Caki2 (cell line): ENCODE measurements at places on chromosomes 16 and 17. TPM values are rescaled to one million over a fixed set of nuclear protein-coding genes. Genes with fewer than 3 reads are reported as not detected.
A peak's percentile ranks its signal among the peaks of the same experiment; 100 is the strongest.

GRCh38 chr16:66539623-66540469 lies 10.1 kb downstream of the TK2 start:
- DNase-seq, result peak; percentile 61

GRCh38 chr17:79739148-79740062 lies 8.7 kb downstream of the ENPP7 start:
- no peak for DNase-seq

GRCh38 chr16:58197314-58198012 lies 443 bp downstream of the CSNK2A2 start:
- no peak for DNase-seq

Gene ITGA2B
- total RNA-seq, result 0.26 and 3.3 TPM in 2 replicates

DNA sequence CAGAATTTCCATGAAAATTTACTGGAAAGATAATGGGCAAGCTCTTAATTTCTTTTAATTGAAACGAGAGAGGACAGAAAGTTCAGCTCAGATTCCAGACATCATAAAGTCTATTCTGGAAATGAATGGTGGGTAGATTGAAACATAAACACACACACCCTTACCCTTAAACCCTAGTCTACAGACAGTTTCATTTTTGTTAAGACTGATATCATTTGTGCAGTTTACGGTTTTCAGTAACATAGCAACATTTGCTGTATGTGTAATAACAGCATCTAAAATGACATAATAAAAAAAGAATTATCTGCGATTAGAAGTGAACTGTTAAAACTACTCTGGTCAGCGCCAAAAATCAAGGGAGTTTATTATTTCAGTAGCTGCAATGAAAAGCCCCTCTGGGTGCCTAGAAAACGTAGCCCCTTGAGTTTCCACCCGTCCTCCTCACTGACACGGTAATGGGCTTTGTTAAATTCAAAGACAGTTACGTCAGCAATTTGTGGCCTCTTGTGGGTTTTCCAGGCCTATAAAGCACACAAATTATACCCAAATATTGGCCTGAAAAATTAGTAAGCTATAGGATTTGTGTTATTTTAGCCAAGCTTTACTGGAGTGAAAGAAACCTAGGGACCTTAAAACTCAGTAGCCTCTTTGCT lies 520.6 kb upstream of the SOX9 start:
- DNase-seq, result no peak

Gene TMC8
- 0.14 and 0.17 TPM in 2 replicates for total RNA-seq

GRCh38 chr17:18009609-18010420 lies 29.2 kb downstream of the ATPAF2 start:
- DNase-seq, result no peak

GRCh38 chr16:80759419-80760162 lies 44.8 kb downstream of the CDYL2 start:
- peak; percentile 42 for DNase-seq

Gene HOXB5
- not detected in 2 replicates for total RNA-seq

Gene IRX6
- total RNA-seq, result 0.10 TPM in 1 of 2 replicates, not detected in the other

Gene DNAH17
- 0.41 TPM in 1 of 2 replicates, not detected in the other for total RNA-seq

Gene KRTAP4-1
- not detected in 2 replicates for total RNA-seq

DNA sequence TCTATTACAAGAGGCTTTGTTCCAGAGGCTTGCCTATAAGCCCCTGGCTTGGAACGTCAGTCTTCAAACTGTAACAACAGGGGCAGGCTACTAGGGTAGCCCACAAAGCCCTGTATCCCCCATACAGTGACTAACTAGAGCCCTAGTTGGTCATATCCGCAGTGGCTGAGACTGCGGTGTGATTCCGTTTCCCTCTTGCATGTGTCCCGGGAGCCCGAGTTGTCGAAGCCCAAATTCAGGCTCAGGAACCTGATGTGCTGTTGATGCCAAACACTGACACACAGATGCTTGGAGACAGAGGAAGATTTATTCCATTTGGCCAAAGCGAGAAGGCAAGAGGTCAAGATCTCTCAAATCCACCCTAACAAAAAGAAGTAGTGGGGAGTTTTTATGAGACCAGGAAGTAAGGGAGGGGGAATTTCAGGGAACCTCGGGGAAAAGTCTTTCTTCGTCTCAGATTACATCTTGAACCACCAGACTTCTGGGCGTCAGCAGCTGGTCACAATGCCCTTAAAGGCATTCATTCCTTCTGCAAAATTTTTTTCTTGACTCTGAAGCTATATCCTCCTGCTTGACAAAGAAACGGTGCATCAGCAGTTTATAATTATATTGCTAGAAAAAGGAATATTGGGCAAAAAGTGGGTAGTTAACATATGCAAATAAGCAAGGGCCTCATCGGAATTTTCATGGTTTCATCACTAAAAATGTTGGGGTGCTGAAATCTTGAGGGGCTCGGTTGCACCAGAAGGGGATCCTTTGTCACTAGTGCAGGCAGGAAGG lies 879 bp downstream of the SLFN5 start:
- DNase-seq, result peak; percentile 70

DNA sequence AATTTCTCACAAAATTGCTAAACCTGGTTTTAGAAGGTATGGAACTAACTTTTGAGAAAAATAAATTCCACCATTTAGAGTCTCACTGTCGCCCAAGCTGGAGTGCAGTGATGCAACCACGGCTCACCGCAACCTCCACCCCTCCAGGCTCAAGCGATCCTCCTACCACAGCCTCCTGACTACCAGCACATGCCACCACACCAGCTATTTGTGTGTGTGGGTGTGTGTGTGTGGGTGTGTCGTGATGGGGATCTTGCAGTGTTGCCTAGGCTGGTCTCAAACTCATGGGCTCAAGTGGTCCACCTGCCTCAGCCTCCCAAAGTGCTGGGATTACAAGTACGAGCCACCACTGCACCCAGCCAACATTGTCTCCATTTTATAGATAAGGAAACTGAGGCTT lies 71.3 kb upstream of the NOL11 start:
- no peak for DNase-seq

Gene CETP
- not detected in 2 replicates for total RNA-seq

DNA sequence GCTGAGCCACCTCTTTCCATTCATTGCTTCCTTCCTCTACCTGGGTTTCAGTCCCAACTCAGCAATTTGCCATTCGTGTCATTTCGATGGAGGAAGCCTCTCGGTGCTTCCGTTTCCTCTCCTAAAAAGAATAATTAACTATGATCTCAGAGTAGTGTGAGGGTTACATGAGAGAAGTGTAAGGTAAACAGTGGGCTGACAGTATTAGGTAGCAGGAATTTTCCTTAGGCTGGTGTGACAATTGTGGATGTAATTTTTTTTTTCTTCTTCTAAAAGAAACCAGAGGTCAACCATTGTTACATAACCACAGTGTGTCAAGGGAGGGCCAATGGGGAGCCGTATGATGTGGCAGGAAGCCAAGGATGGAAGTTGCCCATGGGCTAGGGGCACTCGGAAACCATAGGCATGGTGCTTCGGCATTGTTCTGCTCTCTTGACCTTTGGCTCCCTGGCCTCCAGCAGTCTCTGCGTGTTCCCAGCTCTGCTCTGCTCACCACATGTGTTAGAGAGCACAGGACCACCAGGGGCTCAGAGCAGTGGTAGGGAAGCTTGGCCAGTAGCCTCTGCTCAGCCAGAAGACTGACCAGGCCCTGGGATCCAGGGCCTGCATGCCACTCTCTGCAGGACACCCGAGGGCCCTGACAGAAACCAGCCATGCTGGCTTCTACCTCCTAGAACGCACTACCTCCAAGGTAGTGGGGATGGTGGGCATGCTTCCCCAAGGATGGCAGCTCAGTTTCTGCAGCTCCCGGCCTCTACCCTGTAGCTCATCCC lies 2.0 kb upstream of the TOP2A start:
- DNase-seq, result peak; percentile 78

- no peak for DNase-seq
Measured at GRCh38 chr17:78999947-79000395, 9.6 kb downstream of the CANT1 start.

Gene MT1E
- not detected in 2 replicates for total RNA-seq

Gene RRAD
- total RNA-seq, result 147 and 161 TPM in 2 replicates

DNA sequence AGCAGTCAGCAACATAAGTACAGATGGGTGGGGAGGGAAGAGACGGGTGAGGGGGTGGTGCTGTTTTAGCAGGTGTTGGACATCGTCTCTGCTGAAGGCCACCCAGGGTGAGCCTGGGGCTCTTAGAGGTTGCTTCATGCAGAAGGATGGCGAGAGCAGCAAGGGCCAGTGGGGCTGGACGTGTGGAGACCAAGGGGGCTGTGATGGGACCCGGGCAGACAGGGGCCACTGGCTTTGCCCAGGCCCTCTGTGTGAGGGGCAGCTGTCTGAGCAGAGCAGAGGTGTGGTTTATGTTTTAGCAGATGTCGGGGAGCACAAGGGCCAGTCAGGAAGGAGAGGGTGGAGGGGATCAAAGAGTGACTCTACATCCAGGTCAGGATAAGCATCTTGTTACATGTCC lies 4.8 kb downstream of the NARF start:
- DNase-seq, result no peak

- DNase-seq, result no peak
Measured at GRCh38 chr16:18039931-18040330, 296.6 kb downstream of the NPIPA8 start.

- DNase-seq, result no peak
Measured at GRCh38 chr17:80779961-80780380, 211.7 kb upstream of the CHMP6 start.

DNA sequence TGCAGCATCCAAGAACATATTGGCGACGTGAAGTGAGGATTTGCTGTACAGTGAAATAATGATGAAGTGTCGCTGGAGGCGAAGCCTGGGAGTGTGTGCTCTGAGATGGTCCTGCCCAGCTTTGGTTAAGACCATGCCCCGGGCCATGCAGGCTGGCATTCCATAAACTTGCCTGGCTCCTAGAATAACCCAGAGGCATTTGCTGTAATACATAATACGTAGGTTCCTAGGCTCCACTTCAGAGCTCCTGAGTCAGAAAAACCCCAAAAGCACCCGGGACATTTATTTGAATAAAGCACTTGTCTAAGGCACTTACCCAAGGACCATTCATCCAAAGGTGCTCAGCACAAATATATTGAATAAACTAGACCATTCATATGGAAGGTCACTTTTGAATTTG lies 279.3 kb downstream of the ABCC12 start:
- DNase-seq, result no peak

Gene MT1H
- total RNA-seq, result not detected in 2 replicates

DNA sequence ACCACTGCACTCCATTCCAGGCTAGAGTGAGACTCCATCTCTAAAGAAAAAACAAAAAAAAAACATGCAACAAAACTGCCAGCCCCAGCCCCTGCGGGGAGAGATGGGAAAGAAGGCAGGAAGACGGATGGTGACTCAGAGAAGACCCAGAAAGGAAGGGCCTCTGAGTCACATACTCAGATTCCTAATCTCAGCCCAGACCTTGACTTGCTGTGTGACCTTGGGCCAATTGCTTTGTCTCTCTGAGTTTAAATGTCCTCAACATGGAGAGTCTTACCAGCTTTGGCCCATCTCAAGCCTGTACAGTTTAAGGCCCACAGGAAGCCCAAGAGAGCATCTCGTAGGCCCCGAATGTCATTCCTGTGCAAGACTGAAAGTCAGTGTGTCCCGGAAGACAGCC lies 86.5 kb upstream of the LHX1 start:
- peak; percentile 54 for DNase-seq

- DNase-seq, result no peak
Measured at GRCh38 chr17:11707586-11707985, 109.3 kb downstream of the DNAH9 start.

Gene CACNG4
- not detected in 2 replicates for total RNA-seq

Gene TNFRSF13B
- total RNA-seq, result not detected in 2 replicates

GRCh38 chr17:15349119-15349518 lies 7.7 kb upstream of the TEKT3 start:
- DNase-seq, result no peak

GRCh38 chr16:68643227-68643626 lies 1.9 kb upstream of the CDH3 start:
- no peak for DNase-seq

Gene DPEP2
- total RNA-seq, result not detected in 2 replicates

GRCh38 chr17:64320613-64321553 lies 57.8 kb upstream of the TEX2 start:
- peak; percentile 69 for DNase-seq

Gene SLC16A6
- 0.43 TPM in 1 of 2 replicates, not detected in the other for total RNA-seq

- DNase-seq, result no peak
Measured at GRCh38 chr16:81808933-81809480, 29.9 kb downstream of the PLCG2 start.
